ENCODE measurements at places on chromosomes 4 and X.

DNA sequence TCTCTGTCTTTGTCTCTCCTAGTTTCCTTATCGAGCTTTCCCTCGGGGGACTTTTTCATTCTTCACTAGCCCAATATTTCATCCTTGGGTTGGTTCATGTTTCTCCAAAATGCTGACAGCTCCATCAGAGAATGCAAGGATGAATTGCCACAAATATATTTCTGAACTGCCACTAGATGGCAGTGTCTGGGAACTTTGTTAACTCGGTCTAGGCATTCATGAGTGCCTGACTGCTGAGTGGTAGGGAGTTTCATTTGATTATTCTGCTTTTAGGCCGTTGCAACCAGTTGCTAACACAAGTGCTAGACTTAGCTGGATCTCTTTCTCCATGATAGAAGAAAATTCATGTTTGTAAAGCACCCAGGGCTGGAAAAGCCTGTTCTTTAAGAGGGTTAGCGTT is 73.5 kb upstream of the RAP2C start:
- DNase-seq, result peak; percentile 83
- H3K27ac ChIP-seq, result no peak overlapping the region
- no peaks in the 10 kb centered on the region for H3K4me1 ChIP-seq

DNA sequence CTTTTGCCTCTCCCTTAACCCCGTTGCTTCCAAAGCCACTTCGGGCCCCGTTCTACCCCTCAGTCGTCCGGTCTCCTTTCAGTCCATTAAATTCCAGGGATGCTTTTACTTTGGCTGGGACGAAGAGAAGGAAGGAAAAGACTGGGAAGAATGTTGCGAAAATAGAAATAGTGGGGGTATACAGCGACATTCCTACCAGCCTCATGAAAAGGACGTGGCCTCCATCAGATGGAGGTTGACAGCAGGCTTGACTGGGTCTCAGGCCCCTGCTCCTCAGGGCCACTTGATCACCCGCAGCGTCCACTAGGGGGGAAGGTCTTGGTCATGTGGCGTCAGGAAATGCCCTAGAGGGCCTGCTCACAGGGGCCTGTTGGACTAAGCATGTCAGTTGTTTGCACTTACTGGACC is 657 bp upstream of the ANKRD50 start:
- peaks cover 8% of the 10 kb centered on the region for H3K4me1 ChIP-seq
- H3K36me3 ChIP-seq, result peaks cover 3% of the 10 kb centered on the region
- peak overlapping the region; percentile 92 for H3K4me3 ChIP-seq
- H3K27ac ChIP-seq, result peak overlapping the region; percentile 99
- H3K27me3 ChIP-seq, result no peaks in the 10 kb centered on the region

DNA sequence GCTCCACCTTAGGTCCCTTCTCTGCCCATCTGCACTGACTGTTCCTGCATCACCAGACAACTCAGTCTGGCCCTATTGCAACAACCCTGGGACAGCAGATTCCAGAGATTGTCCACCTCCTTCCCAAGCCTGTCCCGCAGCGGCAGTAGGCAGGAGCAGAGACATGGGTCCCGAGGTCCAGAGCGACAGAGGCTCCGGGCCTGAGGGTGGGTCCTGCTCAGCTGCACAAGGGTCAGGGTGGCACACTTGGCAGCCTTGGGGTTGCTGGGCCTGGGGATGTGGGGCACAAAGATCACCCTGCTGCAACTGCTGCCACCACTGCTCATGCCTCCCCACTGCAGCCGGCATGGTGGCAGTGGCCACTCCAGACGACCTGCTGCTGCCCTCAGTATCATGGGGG is 674.5 kb downstream of the SH3BGRL start:
- H3K27ac ChIP-seq, result no peak overlapping the region
- H3K36me3 ChIP-seq, result no peaks in the 10 kb centered on the region
- H3K4me3 ChIP-seq, result no peak overlapping the region
- no peaks in the 10 kb centered on the region for H3K27me3 ChIP-seq

DNA sequence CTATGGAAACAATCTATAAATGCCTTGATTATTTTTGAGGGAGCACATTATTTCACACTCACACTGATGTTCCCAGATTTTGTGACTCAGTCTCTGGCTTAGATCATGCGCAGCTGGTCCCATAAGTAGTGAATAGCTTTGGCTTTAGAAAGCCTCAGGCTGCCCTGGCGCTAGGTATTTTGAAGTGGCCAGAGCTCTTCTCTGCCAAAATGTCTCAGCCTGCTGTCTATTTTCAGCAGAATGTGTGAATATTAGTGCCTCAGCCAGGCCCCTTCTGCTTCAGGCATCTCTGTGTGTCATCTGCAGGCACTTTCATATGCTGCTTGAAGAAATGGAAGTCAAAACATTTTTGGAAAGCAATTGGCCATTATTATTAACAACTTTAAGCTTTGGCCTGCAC is 931.0 kb upstream of the INTU start:
- H3K36me3 ChIP-seq, result no peaks in the 10 kb centered on the region
- no peaks in the 10 kb centered on the region for H3K27me3 ChIP-seq
- no peak overlapping the region for H3K27ac ChIP-seq
- peaks cover 2% of the 10 kb centered on the region for H3K4me1 ChIP-seq

All from muscle of leg (tissue), 16 donors.